ENCODE measurements at places on chromosomes 1 and 21. TPM values are rescaled to one million over a fixed set of nuclear protein-coding genes. Genes with fewer than 3 reads are reported as not detected.
A peak's percentile ranks its signal among the peaks of the same experiment; 100 is the strongest.

MCOLN3 gene
- polyA plus RNA-seq = not detected

- no peak for DNase-seq
Measured at GRCh38 chr1:57874418-57874877, 450.6 kb upstream of the DAB1 start.

GRCh38 chr1:57214951-57215575 is 208.8 kb downstream of the DAB1 start:
- no peak for DNase-seq

DNA sequence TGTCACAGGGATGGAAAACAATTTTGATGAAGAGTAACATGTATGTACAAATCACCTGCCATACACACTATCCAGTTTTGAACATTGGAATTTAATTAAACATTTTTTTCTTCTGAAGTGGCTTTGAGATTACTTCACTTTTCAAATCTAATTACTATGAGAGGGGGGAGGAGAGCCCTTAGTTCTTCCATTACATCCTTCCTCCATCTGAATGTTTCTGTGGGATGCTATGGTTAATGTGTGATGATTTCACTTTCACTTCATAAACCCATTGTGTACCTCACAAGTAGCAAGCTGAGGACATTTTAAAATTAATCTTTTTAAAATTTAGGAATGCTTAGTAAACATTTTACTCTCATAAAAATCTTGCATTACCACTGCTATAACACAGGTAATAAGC is 156.9 kb downstream of the RUNX1 start:
- DNase-seq = peak; percentile 14
